Activated naive CD4-positive, alpha-beta T cell treated with anti-CD3 and anti-CD28 coated beads, Interleukin-2, amount 10 ng/mL, durations not matched to agents 5 hours and 36 hours (primary cell): ENCODE measurements at places on chromosomes 12 and 14. TPM values are rescaled to one million over a fixed set of nuclear protein-coding genes. Genes with fewer than 3 reads are reported as not detected.

The RNASE2 gene
- not detected for total RNA-seq

The GNB3 gene
- 0.45 TPM for total RNA-seq

The CATSPERB gene
- total RNA-seq, result 3.3 TPM

The MUCL1 gene
- not detected for total RNA-seq

The COL2A1 gene
- total RNA-seq, result not detected

The ADSS1 gene
- 0.96 TPM for total RNA-seq
